ENCODE measurements at places on chromosomes 4 and X.

- no peak for DNase-seq
These were observed 62.5 kb downstream of the SEL1L3 start for GRCh38 chr4:25800245-25800644.

GRCh38 chr4:184681916-184682315, 32.4 kb downstream of the PRIMPOL start:
- DNase-seq, result no peak

- no peak for DNase-seq
These were observed 174.7 kb upstream of the PPP1R2C start for GRCh38 chrX:42952621-42953020.

GRCh38 chrX:46573331-46573891, at the start of gene CHST7:
TSS of gene CHST7 (plus strand) at chrX:46573765. CDS start at chrX:46573932, 167 bp downstream.
- no peak for DNase-seq

DNA sequence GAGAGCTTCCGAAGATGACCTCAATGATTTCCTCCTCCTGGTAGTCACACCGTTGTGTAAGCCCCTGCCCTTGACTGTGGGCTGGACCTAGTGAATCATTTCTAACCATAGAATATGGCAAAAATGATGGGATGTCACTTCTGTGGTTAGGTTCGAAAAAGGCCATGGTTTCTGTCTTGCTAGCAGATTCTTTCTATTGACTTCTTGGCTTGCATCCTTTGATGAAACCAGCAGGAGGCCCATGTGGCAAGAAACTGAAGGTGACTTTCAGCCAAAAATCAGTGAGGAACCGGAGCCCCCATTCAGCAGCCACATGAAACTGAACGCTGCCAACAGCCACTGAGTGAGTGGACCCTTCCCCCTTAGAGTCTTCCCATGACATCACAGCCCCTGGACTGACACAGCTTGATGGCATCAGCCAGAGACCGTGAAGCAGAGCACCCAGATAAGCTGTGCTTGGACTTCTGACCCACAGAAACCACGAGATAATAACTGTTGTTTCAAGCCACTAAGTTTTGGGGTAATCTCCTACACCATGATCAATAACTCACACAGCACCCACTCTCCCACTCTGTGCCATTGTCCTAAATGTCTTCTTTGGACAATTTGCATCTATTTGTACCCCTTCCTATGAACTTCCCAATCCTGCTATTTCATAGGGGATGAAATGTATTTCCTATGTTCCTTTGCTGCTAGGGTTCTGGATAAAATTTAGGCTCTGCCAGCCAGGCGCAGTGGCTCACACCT, 148.0 kb upstream of the STX18 start:
- no peak for DNase-seq

DNA sequence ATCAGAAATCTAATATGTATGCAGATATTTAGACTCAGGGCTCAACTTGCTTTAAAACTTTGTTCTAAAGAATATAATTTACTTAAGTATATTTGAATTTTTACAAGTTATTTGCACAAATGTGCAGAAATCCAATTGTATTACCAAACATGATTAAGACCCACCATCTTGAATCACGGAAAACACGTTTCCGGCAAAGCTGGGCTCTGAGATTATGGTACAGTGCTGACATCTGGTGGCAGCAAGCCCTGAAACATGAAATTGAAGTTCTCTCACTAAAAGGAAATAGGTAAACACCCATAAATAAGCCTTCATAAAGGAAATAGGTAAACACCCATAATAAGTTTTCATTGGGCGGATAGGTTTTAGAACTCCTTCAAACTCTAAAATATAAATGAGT, 98.3 kb upstream of the MAOA start:
- peak; percentile 38 for DNase-seq

- DNase-seq, result no peak
These were observed 81.5 kb upstream of the PACRGL start for GRCh38 chr4:20618731-20619130.

GRCh38 chr4:40373636-40374035, 38.5 kb downstream of the CHRNA9 start:
- DNase-seq, result no peak

Data from activated T-cell treated with anti-CD3 and anti-CD28 coated beads for 24 hours (primary cell).